ENCODE measurements at places on chromosomes 7 and 10. TPM values are rescaled to one million over a fixed set of nuclear protein-coding genes. Genes with fewer than 3 reads are reported as not detected.

OR13A1 gene
- polyA plus RNA-seq: not detected

- DNase-seq: peak; percentile 47
- H3K4me1 ChIP-seq: peaks cover 52% of the 10 kb centered on the region
- H3K27ac ChIP-seq: peak overlapping the region; percentile 100
- H3K4me3 ChIP-seq: peak overlapping the region; percentile 93
- H3K27me3 ChIP-seq: no peaks in the 10 kb centered on the region
These were observed 672 bp downstream of the LFNG start for GRCh38 chr7:2520131-2520760.

DNA sequence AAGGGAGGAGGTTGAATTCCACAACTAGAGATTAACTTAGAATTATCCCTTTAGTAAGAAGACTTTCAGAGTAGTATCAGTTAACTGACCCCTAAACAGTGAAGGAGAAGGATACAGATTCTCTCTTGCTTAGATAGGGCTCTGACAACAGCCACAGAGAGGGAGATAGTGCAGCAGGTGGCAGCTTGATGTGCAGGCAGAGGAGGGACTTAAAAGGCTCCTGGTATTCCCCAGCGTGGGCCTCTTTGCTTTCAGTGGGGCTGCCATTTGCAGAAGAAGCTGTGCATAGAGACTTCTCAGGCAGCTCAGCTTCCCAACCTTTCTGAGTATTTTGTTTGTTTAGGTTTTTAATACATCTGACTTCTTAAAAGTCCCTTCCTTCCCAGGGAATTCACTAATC, 16.0 kb downstream of the FZD1 start:
- no peak overlapping the region for H3K27ac ChIP-seq
- H3K4me1 ChIP-seq: no peaks in the 10 kb centered on the region
- H3K27me3 ChIP-seq: no peaks in the 10 kb centered on the region
- no peak overlapping the region for H3K4me3 ChIP-seq
- H3K36me3 ChIP-seq: no peaks in the 10 kb centered on the region

DNA sequence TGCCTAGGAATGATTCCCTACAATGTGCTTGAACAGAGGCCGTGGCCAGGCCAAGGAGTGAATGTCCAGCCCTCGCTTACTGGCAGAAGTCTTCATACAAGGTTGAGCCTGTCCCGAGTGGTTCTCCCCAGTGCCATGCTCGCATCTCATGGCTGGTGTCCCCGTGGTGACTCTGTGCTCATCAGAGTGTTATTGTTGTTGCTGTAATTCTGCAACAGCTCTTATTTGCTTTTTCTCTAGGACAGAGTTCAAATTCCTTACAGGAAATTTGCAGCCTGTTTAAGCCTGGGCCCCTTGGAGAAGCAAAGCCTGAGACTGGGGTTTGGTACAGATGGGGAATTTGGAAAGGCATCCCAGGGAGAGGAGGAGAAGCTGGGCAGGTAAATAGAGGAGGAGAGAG, 157.7 kb upstream of the PRR15 start:
- no peak overlapping the region for H3K4me3 ChIP-seq
- no peak overlapping the region for H3K27ac ChIP-seq
- H3K4me1 ChIP-seq: no peaks in the 10 kb centered on the region
- no peaks in the 10 kb centered on the region for H3K27me3 ChIP-seq

DNA sequence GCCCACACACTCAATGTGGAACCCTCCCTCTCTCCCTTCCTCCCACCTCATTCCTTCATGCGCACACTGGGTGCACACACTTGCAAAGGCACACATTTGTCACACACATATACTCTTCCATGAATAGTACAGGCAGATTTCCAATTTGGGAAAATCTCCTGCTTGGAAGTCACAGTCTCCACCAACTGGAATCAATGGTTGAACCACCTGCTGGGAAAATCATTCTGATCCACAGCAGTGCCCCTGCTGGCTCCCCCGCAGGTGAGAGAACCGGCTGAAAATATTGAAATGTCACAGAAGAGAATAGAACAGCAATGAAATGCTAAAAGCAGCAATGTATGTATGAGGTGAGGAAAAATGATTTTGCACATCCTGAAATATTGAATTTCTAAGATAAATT, 232.7 kb downstream of the ADAM12 start:
- H3K27ac ChIP-seq: no peak overlapping the region
- H3K4me3 ChIP-seq: no peak overlapping the region
- H3K4me1 ChIP-seq: no peaks in the 10 kb centered on the region

ACTL6B gene
- polyA plus RNA-seq: not detected

TBX20 gene
- not detected for polyA plus RNA-seq

SFTPA1 gene
- not detected for polyA plus RNA-seq

TRIM73 gene
- polyA plus RNA-seq: not detected

GRCh38 chr7:25527665-25528170, 299.4 kb upstream of the NPVF start:
- H3K4me1 ChIP-seq: no peaks in the 10 kb centered on the region
- no peak overlapping the region for H3K4me3 ChIP-seq
- no peaks in the 10 kb centered on the region for H3K36me3 ChIP-seq
- H3K27ac ChIP-seq: no peak overlapping the region

DNA sequence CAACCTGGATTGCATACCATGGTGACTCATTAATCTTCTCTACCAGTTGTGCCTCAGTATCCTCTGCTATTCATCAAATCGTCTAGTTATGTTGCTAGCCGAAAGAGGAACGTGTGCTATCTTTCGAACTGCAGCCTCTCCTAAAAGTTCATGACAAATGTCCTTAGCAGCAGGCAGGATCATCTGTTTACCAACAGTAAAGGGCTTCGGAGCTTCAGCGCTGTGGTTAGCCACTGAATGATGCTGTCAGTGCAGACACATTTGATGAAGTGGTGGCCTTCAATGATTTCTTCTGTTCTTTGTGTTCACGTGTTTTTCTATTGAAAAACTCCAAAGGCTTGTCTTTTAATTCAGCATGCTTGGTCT, 68.8 kb downstream of the CSTF2T start:
- no peaks in the 10 kb centered on the region for H3K4me1 ChIP-seq
- H3K4me3 ChIP-seq: no peak overlapping the region
- no peaks in the 10 kb centered on the region for H3K36me3 ChIP-seq
- H3K27me3 ChIP-seq: no peaks in the 10 kb centered on the region

- peak; percentile 9 for DNase-seq
- no peak overlapping the region for H3K4me3 ChIP-seq
- no peaks in the 10 kb centered on the region for H3K4me1 ChIP-seq
These were observed 6.7 kb upstream of the PAXIP1 start for GRCh38 chr7:155009570-155010157.

All from CD14-positive monocyte (primary cell).